Fibroblast of skin of back (primary cell): ENCODE measurements at places on chromosomes 16 and 17.

DNA sequence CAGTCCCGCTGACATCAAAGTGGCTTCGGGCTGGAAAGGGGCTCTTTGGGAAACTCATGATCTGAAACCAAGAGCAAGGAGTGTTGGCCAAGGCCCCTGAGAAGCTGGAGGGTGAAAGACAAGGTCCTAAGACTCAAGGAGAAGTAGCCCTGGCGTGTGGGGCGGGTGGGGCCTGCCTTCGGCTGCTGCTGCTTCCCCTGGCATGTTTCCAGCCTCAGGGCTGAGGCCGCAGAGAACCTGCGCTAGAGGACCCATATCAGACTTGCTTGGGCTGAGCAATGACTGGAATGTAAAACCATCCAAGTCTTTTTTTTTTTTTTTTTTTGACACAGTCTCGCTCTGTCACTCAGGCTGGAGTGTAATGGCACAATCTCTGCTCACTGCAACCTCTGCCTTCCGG lies 67.5 kb upstream of the GCSH start:
- DNase-seq, result no peak

GRCh38 chr16:56310690-56311089 lies 114.7 kb downstream of the AMFR start:
- DNase-seq, result no peak

- peak; percentile 61 for DNase-seq
These were observed at the start of gene KRT14 for GRCh38 chr17:41586863-41587495. TSS of gene KRT14 (minus strand) at chr17:41586895. CDS start at chr17:41586834, 61 bp downstream.

DNA sequence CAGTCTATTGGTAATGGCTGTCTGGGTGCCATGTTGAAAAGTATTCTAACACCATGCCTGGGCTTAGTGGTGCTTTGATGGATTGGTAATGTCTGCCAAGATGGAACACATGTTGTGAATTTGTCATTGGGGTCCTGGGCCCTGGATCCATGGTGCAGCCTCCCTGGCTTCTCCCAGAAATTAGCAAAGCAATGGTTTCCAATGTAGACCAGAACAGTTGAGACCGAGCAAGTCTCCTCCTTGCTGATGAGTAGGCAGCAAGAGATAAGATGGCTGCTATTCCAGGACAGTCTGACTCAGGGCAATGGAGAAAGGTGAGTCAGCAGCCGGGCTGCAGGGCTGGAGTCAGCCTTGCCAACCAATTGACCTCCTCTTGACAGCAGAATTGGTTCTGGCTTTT lies 30.8 kb downstream of the GPR139 start:
- no peak for DNase-seq

DNA sequence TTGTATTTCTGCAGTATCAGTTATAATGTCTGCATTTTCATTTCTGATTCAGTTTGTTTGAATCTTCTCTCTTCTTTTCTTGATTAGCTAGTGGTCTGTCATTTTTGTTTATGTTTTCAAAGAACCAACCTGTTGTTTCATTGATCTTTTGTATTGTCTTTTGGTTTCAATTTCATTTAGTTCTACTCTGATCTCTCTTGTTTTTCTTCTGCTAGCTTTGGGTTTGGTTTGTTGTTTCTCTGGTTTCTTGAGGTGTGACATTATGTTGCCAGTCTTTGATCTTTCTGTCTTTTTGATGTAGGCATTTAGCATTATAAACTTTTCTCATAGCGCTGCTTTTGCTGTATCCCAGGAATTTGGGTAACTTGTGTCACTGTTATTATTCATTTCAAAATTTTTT lies 107.2 kb downstream of the PHKB start:
- DNase-seq, result no peak

DNA sequence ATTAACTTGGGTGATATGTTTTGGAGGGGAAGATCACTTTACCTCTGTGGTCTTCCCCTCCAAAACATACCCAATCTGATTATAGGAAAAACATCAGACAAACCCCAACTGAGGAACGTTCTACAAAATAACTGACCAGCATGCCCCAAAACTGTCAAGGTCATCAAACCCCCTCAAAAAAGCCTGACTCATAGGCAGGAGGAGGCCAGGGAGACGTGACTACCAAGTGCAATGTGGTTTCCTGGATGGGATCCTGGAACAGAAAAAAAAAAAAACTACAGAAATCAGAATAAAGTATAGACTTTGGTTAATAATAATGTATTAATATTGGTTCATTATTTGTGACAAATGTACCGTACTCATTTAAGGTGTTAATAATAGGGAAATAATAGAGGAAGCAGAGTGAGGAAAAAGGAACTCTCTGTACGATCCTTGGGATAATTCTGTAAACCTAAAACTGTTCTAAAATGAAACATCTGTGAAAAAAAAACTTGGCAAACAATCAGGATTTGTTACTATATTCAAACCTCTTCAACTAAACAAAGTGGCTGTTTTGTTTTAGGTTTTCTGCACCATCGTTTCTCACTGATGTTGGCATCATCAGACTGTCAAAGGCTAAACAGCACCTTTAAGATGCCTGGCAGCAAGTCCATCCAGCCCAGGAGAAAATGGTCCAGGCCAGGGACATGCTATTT lies 266.7 kb upstream of the SDK2 start:
- no peak for DNase-seq

DNA sequence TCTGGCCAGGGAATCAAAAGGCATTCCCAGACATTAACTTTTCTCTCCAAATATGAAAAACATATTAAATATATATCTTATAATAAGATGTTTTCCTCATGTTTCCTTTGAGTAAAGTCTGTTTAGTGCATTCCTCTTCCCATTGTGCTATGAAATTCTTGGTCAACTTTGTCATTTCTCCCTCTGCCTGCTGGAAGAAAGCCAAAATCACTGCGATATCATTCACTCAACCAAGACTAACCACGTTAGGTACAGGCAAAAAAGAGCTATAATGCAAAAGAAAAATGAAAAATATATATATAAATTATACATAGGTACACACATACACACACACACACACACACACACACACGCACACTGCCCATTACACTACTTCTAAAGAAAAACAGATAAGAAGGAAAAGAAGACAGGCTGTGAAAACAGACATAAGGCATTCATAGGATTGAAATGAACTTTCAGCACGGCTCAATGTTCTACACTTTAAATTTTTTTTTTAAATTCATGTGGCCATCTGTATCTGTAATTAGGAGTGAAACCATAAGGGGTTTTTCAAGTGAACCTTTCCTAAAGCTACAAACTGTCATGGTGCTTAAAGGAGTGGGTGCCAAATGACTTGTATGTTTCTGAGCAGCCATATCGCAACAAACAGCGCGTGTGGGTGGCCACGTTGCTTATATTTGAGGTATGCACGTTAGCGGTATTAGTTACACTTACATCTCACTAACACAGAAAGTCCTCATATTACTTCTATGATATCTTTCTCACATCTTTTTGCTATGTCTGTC lies 71.6 kb upstream of the PSMD7 start:
- peak; percentile 62 for DNase-seq

GRCh38 chr16:11183035-11183812 lies 72.8 kb downstream of the SOCS1 start:
- DNase-seq, result no peak

- peak; percentile 59 for DNase-seq
These were observed 9.7 kb upstream of the ZC3H7A start for GRCh38 chr16:11806721-11807120.

GRCh38 chr17:56478836-56479447 lies 114.6 kb upstream of the NOG start:
- peak; percentile 15 for DNase-seq

DNA sequence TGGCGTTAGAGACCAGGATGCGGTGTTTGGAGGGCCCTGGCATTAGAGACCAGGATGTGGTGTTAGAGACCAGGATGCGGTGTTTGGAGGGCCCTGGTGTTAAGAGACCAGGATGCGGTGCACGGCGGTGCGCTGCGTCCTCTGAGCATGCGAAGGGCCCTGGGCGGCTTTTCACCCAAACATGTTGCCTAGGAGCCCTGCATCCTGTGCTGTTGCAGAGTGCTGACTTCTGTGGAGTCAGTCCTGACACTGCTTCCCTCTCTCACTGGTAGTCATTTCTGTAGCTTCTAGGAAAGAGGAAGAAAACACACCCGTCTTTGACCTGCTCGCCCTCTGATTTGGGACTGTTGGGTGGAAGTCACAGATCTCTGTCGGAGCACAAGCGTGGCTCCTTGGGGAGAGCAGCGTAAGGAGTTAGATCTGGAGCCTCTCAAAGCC lies 141.2 kb downstream of the LAT start:
- no peak for DNase-seq

DNA sequence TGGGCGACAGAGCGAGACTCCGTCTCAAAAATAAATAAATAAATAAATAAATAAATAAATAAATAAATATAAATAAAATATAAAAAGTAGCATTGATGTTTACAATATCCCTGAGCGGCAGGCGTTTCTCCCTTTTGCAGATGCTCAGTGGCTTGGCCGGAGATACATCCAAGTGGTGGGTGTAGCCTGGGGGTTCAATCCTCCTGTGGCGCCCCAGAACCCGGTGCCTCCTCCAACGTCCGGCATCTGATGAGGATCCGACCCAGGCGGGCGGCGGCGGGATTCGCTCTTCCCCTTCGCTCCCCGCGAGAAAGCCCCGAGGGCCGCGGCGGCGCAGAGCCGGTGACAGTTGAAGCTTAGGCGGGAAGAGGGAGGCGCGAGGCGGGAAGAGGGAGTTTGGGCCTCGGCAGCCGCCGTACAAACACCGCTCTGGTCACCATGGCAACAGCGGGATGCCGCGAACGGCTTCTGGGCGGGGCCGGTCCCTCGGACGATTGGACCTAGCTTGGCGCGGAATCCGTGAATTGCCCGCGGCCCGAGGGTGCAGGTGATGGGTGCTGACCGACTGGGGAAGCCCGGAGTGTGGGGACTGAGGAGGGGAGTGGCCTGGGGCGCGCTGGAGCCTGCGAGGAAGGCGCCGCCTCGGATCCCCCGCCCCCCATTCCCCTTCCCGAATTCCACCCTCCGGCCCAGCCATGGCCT lies 12.7 kb upstream of the ALDOA start:
- peak; percentile 91 for DNase-seq
